ENCODE measurements at places on chromosomes 6 and 20. TPM values are rescaled to one million over a fixed set of nuclear protein-coding genes. Genes with fewer than 3 reads are reported as not detected.

- no peak for DNase-seq
Measured at GRCh38 chr6:3779574-3779849, 28.0 kb upstream of the PXDC1 start.

DNA sequence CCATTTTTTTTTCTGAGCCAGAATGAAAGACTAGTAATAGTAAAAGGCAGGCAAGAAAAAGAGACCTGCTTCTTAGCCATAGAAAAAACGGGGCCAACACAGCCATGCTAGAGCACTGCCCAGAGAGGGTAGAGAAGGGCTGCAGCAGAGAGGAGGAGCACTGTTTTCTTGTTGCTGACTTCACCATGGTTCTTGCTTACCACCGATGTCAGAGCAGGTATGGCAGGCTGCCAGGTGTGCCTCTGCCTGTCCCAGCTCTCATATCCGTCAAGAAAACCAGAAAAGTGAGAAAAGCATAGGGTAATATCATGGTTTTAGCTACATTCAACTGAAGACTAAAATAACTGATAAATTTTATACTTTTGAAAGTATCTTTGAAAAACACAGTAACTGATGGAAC lies 60.7 kb downstream of the DTNBP1 start:
- DNase-seq = no peak

DNA sequence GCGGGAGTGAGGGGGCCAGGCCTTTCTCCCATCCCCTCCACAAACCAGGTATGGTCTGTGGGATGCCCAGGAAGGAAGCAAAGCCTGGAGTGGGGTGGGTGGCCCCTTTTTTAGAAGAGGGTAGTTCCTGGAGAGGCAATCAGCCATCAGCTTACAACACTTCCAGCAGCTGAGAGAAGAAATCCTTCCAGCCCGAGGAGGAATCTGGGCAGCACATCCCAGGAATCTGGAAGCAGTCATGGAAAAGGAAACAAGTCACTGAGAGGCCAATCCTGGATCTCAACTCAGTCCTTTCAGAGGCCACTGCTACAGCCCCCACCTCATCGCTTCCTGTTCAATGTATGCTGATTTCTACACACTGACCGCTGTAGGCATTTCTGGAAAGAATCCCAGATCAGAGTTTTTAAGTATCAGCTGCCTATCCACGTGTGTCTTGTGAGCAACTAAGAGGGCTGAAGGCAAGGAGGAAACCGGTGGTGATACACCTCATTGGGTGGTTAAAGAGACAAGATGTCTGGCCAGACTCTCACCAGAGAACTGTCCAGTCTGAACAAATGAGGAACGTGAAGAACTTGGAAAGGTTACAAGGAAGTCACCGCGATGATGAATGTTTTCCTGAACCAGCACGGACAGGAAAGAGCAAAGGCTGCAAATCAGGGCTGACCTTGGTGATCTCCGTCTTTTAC lies 92.9 kb upstream of the SHLD1 start:
- DNase-seq = no peak

GRCh38 chr6:153099636-153100035 lies 31.4 kb downstream of the RGS17 start:
- DNase-seq = no peak

SNX9 gene
- 0.64 TPM for total RNA-seq

GRCh38 chr20:2967841-2968240 lies 75.6 kb upstream of the GNRH2 start:
- DNase-seq = no peak

- no peak for DNase-seq
Measured at GRCh38 chr6:170026751-170027646, 263.9 kb downstream of the DLL1 start.

BPIFB4 gene
- not detected for total RNA-seq

GRCh38 chr6:119960036-119960435 lies 610.5 kb upstream of the MAN1A1 start:
- DNase-seq = no peak

DNA sequence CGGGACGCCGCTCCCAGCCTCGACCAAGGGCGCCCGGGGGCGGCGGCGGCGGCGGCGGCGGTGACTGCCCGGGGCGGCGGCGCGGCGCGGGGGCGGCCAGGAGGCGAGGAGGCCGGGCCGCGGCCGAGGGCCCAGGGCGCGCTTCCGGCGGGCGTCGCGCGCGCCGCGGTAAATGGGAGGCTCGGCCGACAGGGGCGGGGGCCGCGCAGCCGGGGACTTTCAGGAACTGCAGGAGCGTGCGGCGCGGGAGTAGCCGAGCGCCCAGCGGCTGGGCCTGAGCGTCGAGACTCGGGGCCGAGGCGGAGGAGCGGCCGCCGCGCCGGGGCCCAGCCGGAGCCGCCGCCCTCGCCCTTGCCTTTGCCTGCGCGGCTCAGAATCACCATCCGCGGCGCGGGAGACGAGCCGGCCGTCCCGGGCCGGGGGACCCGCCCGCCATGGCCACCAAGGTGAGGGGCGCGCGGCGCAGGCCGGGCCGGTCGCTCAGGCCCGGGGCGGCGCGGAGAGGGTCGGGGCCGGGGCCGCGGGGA lies at the start of gene SNX9:
TSS of gene SNX9 (plus strand) at position 246 of the 527 bp plus-strand sequence. CDS start at position 435, 189 bp downstream.
- no peak for DNase-seq

TFAP2D gene
- total RNA-seq = not detected

DNA sequence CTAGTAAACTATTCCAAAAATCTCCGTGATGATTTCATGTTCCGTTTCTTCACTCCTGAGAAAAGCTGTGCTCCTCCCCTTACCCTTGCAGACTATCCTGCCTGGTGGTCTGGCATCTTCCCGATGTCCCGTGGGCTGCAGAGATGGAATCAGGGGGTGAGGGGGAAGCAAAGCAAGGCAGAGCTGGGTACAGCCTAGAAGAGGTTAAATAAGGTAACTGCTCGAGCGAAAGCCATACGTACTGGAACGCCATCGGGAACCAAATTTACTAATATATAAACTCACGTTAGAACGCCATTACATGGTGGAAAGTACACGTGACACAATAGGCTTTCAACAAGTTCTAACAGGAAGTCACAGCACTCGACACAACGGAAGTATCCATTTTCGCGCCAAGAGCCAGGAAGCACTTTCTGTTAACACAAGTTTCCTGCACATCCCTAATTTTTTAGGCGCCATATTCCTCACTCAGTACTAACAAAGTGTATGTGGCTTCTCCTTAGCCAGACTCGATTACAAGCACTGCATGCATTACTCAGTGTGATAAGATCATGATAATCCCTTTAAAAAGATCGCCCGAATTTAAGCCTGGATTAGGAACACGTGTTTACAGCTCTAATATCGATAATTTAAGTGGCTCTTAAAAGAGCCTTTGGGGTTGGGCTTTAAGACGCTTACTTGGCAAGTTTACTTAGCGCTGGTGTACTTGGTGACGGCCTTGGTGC lies 101.6 kb upstream of the PRSS16 start:
- peak; percentile 84 for DNase-seq

WFDC10B gene
- not detected for total RNA-seq

DNA sequence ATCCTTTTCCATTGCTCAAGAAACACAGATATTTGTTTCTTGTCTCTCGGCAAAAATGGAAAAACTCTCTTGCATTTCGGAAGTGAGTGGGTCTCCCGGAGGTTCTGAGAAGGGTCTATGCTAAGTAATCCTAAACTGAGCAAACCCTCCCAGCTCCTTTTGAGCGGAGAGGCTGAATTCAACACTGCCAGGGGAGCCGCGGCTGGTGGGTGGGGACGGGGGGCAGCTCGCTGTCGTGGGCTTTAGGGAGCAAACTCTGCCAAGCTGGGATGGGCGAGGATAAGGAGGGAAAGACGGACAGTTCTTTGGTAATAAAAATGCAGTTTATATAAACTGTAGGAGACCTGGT lies 211.4 kb downstream of the FOXC1 start:
- DNase-seq = no peak

GRCh38 chr6:118523216-118523615 lies 24.9 kb upstream of the PLN start:
- no peak for DNase-seq

DNA sequence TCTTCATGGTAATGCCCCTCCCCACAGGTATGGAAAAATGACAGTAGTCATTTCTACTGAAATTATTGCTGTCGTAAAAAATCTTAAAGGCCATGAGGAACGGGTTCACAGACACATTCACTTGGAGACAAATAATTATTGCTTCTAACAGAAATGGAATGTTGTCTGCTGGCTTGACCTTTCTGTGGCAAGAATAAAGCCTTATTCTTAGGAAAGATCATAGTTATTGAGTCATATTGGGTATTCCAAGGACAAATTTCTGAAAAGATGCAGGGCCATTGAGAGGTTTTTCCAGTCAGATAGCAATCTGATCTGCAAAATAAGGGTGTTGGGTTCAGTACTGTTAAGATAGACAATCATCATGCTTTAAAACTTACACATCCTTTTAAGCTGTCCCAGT lies 29.2 kb downstream of the AKAP7 start:
- DNase-seq = no peak

- no peak for DNase-seq
Measured at GRCh38 chr6:158038291-158039177, 56.9 kb downstream of the SYNJ2 start.

STXBP5 gene
- 13.2 TPM for total RNA-seq

FAM217A gene
- total RNA-seq = not detected

C6orf15 gene
- total RNA-seq = not detected

ABHD16B gene
- total RNA-seq = not detected

DNA sequence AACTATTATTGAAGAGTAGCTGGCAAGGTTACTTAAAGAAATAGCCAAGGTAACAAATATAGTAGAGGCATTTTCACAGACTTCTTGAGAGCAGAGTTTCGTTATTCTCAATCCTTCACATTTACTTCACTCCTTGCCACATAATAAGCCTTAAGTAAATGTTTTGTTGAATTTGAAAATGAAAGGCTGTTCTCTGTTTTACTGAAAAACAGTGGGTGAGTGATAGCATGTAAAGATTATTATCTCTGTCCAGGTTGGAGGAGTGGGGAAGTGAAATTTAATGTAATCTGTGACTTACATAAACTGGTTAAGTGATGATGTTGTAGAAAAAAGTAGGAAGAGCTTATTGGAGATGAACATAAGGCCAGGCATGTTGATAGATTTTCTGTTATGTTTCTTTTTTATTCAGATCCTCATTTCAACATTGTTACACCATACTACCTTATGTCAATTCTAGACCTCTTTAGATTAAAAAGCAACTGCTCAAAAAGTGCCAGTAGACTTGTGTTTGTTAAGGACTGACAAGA lies 55.0 kb downstream of the QKI start:
- no peak for DNase-seq

DNA sequence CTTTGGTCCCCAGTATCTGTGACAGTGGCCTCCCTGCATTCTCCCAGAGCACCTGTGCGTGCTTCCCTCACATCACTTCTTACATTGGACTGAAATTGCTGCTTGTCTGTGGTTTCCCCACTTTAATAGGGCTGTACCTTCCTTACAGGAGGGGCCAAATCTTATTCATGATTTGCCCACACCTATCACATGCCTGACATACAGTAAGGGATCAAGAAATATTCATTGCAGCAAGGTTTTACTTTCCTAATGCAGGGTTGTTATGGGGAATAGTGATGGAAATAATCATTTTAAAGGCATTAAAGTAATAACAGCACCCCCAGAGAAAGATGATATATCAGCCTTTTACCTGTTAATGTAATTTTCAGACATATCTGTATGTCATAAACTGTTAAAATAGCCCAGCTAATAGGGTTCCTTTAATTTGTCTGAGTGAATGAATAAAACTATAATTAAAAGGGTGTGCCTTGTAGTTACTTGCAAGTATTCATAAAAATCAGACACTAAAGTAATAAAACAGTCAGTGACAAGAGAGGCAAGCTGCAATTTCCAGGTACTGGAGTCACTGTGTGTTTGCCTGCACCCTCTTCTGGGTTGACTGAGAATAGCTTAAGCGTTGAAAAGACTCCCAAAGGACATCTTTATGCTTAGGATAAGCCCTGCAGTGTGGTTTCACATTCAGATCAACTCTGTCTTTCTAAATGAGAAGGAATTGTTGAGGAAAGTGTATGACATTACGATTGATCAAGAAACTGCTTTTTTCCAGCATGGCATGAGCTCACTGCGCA lies 182.7 kb downstream of the PHACTR1 start:
- DNase-seq = no peak

Data from GM12878 (cell line).